GM23338 (cell line): ENCODE measurements at places on chromosomes 1 and 21. TPM values are rescaled to one million over a fixed set of nuclear protein-coding genes. Genes with fewer than 3 reads are reported as not detected.

DNA sequence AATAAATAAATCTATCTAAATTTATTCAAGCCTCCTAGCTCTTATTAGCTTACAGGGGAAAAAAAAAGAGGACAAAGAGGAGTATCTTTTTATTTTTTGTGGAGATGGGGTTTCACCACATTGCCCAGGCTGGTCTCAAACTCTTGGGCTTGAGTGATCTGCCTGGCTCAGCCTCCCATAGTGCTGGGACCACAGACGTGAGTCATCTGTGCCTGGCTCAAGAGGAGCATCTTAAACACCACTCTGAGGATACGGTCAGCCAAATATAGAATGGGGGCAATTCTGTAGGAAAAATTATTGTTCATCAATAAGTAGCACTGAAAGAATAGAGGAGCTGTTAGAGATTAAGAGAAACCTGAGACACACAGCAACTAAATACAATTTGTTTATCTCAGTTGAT is 24.1 kb downstream of the SLC45A3 start:
- no peak overlapping the region for H3K27ac ChIP-seq
- DNase-seq, result no peak
- H3K36me3 ChIP-seq, result no peaks in the 10 kb centered on the region

- H3K27me3 ChIP-seq, result no peaks in the 10 kb centered on the region
- no peak overlapping the region for H3K27ac ChIP-seq
Observed at GRCh38 chr1:59116920-59117542, 179.9 kb upstream of the FGGY start.

- no peaks in the 10 kb centered on the region for H3K4me1 ChIP-seq
- peaks cover 21% of the 10 kb centered on the region; the same call in 1 of the 2 replicates for H3K36me3 ChIP-seq
- H3K4me3 ChIP-seq, result no peak overlapping the region
- no peak for DNase-seq
- H3K27me3 ChIP-seq, result no peaks in the 10 kb centered on the region
Observed at GRCh38 chr1:212045981-212046380, 10.4 kb downstream of the DTL start.

DNA sequence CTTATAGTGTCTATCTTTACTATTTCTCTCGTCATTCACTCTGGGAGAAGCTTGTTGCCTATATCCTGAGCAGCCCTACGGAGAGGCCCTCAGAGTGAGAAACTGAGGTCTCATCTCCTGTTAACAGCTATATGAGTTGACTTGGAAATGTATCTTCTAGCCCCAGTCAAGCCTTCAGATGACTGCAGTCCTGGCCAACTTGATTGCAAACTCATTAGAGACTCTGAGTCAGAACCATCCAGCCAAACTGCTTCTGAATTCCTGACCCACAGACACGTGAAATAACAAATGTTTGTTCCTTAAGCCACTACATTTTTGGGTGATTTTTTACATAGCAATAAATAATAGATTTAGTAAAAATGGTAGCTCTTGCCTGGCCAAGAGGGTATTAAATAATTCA is 3.9 kb upstream of the ZBED6 start:
- H3K27ac ChIP-seq, result no peak overlapping the region
- no peaks in the 10 kb centered on the region for H3K27me3 ChIP-seq
- DNase-seq, result no peak
- H3K36me3 ChIP-seq, result no peaks in the 10 kb centered on the region
- peaks cover 17% of the 10 kb centered on the region for H3K4me1 ChIP-seq

- H3K4me3 ChIP-seq, result no peak overlapping the region
- H3K27me3 ChIP-seq, result no peaks in the 10 kb centered on the region
- no peak overlapping the region for H3K27ac ChIP-seq
- H3K4me1 ChIP-seq, result no peaks in the 10 kb centered on the region
Observed at GRCh38 chr1:211816586-211816985, 14.0 kb downstream of the LPGAT1 start.

DNA sequence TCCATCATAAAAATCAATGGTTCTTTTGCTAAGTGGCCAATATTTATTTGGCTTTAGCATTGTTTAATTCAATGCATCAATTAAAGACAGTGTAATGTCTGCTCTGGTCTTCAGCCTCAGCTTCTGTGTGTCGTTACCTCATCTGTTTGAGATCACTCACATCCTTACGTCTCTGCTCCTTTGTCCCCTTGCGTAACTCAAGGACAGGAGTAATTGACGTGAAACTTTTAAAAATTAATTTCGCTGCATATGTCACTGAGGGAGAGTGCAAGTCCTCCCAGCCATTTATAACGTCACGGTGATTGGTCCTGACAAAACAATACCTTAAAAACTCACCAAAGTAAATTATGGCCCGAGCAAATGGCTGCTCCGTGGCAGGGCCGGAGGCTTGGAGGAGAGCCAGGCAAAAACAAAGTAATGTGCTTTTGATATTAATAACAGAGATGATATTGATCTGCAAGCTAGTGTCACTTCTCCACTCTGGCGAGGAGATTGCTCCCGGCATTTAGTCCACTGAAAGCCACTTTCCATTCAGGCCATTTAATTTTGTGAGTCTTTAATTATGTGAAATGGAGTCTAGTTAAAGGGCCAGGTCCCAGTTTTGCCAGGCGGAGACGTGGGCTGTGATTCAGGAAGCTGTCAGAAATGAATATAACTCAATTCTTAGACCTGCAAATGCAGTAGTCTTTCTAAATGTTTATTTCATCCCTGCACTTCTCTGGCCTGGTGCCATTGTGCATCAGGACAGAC is 150.9 kb upstream of the POU3F1 start:
- no peaks in the 10 kb centered on the region for H3K4me1 ChIP-seq
- DNase-seq, result no peak
- no peak overlapping the region for H3K4me3 ChIP-seq
- no peak overlapping the region for H3K27ac ChIP-seq

DNA sequence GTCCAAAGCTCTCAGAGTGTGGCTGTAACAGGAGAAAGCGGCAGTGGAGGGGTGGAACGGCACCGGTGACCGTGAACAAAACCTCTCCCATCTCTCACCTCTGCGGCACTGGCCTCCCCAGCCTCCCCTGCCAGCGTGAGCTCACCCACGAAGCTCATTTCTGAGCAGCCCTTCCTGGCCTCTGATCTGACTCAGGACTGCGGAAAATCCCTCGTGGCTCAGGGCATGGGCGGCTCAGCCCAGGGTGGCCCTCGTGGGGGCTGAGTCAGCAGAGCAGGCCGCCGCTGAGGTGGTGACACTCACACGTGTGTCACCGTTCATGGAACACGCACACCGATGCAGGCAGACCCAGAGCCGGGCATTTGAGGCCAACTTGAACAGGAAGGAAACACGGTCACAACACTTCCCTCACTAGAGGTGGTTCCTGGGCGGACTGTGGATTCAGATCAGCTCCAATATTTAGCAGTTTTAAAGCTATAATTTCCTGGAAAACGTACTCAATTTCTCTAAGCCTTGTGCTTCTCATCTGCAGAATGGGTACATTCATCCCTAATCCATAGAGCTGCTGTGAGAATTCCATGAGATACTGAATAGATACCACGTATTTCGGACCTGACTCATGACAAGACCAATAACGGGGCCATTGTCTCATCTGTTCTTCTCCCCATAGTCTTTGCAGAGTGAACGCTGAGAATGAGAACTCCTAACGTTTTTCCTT is 115.0 kb upstream of the TMPRSS2 start:
- no peaks in the 10 kb centered on the region for H3K27me3 ChIP-seq
- no peak for DNase-seq
- H3K27ac ChIP-seq, result no peak overlapping the region
- no peaks in the 10 kb centered on the region for H3K4me1 ChIP-seq
- no peak overlapping the region for H3K4me3 ChIP-seq
- no peaks in the 10 kb centered on the region for H3K36me3 ChIP-seq

GRCh38 chr1:92186081-92186480 is 31.6 kb upstream of the C1orf146 start:
- DNase-seq, result no peak
- no peak overlapping the region for H3K27ac ChIP-seq
- peaks cover 11% of the 10 kb centered on the region; the same call in 1 of the 2 replicates for H3K4me1 ChIP-seq
- H3K27me3 ChIP-seq, result no peaks in the 10 kb centered on the region
- H3K4me3 ChIP-seq, result no peak overlapping the region
- no peaks in the 10 kb centered on the region for H3K36me3 ChIP-seq

GRCh38 chr21:35026617-35027562 is 22.2 kb downstream of the RUNX1 start:
- H3K36me3 ChIP-seq, result no peaks in the 10 kb centered on the region
- DNase-seq, result peak; percentile 83
- H3K4me3 ChIP-seq, result peak overlapping the region; percentile 54
- H3K27me3 ChIP-seq, result peaks cover 12% of the 10 kb centered on the region
- H3K4me1 ChIP-seq, result peaks cover 25% of the 10 kb centered on the region

GRCh38 chr1:51833700-51834099 is 44.8 kb downstream of the NRDC start:
- H3K4me3 ChIP-seq, result no peak overlapping the region
- DNase-seq, result no peak
- H3K4me1 ChIP-seq, result no peaks in the 10 kb centered on the region
- no peak overlapping the region for H3K27ac ChIP-seq
- H3K36me3 ChIP-seq, result peaks cover 24% of the 10 kb centered on the region; the same call in 1 of the 2 replicates

- no peaks in the 10 kb centered on the region for H3K36me3 ChIP-seq
- H3K4me1 ChIP-seq, result no peaks in the 10 kb centered on the region
- no peak overlapping the region for H3K27ac ChIP-seq
- H3K4me3 ChIP-seq, result no peak overlapping the region
- peak; percentile 90 for DNase-seq
- H3K27me3 ChIP-seq, result peaks cover 39% of the 10 kb centered on the region
Observed at GRCh38 chr1:100543640-100544039, 5.7 kb downstream of the GPR88 start.

DNA sequence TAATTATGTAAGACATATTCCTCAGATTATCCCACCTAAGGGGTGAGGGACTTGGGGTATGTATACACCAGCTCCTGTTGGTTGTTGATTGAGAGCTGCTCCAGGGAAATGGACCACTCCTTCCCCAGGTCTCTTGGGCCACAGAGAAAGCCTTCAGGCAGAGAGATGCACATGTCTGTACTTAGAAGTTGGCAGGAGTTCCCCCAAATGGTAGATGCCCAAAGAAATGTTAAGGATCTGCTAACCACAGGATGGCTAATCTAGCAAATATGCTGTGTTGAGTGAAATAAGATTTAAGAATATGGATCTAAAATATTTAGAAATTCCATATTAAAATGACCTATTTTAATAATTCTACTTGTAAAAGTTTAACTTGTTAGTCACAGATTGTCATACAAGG is 100.8 kb upstream of the DNAH14 start:
- no peak overlapping the region for H3K27ac ChIP-seq
- no peak overlapping the region for H3K4me3 ChIP-seq
- H3K36me3 ChIP-seq, result peaks cover 4% of the 10 kb centered on the region
- no peaks in the 10 kb centered on the region for H3K27me3 ChIP-seq
- DNase-seq, result no peak
- no peaks in the 10 kb centered on the region for H3K4me1 ChIP-seq

DNA sequence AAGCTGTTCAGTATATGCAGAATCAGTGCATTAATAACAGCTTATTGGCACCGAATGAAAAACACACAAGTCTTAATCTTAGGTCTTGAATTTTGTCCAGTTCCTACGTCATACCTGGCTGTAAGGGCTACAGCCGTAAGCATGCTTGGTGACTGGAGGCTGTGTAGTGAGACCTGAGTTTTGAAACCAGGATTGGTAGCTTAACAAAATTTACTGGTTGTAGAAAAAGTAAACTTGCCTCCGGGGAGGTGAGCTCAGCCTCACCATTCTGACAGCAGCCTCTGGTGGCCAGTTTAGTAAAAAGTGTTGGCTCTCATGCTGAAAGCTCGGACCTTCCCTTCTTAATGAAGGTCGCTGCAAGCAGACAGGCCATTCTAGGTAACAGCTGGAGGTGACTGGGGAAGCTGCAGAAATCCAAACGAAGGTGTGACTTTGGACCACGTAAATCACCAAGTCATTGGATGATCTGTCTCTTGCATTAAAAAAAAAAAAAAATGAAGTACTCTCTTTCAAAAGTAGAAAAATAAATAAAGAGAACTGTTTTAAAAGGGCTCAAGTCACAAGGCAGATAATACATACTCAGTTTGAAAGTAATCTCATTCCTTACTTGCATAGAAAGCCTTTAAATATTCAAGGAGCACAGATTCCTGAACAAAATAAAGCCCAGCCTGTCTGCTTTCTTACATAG is 48.9 kb downstream of the HLCS start:
- no peaks in the 10 kb centered on the region for H3K36me3 ChIP-seq
- peaks cover 31% of the 10 kb centered on the region for H3K4me1 ChIP-seq
- no peak overlapping the region for H3K27ac ChIP-seq

DNA sequence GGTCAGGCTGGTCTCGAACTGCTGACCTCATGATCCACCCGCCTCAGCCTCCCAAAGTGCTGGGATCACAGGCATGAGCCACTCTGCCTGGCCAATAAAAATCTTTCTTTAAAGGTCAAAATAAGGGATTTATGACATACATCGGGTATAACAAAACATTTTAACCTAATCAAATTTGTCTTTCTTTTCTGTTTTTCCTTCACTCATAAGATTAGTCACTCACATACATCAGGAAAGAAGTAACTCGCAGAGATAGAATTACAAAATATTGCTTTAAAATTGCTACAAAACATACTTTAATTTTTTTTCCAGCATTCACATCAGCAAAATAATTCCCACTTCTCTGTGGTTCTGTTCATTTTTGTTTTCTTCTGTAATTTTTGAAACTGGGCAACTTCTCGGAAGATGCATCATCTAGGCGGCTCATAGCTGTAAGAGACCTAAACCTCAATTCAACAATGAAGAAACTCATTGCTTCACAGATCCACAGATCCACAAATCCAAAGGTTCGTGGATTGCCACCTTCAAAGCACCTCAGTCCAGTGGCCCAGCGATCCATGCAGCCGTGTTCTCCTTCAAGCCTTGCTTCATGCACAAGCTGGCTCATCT is 39.7 kb downstream of the NEK2 start:
- H3K4me1 ChIP-seq, result no peaks in the 10 kb centered on the region
- H3K27ac ChIP-seq, result no peak overlapping the region
- DNase-seq, result no peak
- no peaks in the 10 kb centered on the region for H3K27me3 ChIP-seq
- H3K4me3 ChIP-seq, result no peak overlapping the region
- H3K36me3 ChIP-seq, result no peaks in the 10 kb centered on the region

DNA sequence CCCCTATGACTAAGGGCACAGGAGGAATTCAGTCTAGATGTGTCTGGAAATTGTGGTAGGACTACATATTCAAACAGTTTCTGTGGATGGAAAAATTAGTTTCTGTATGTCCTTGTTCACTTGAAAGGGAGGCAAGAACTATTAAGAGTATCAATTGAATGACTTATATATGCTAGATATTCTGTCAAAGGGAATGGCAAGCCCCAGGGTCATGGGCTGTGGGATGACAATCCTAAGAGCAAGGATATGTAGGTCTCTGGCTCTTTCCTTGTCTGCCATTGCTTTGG is 383.5 kb upstream of the B3GALT2 start:
- H3K4me1 ChIP-seq, result no peaks in the 10 kb centered on the region
- H3K27me3 ChIP-seq, result no peaks in the 10 kb centered on the region
- no peak overlapping the region for H3K27ac ChIP-seq
- DNase-seq, result no peak

OR2AK2 gene
- total RNA-seq, result 0.35 TPM in 1 of 2 replicates, not detected in the other

SERPINC1 gene
- not detected in 2 replicates for total RNA-seq

RGS7 gene
- total RNA-seq, result 0.43 and 2.2 TPM in 2 replicates

ADORA3 gene
- total RNA-seq, result not detected in 2 replicates

C1orf226 gene
- 7.9 and 12.5 TPM in 2 replicates for total RNA-seq

GNL2 gene
- 66.1 and 78.4 TPM in 2 replicates for total RNA-seq

SPRR2F gene
- not detected in 2 replicates for total RNA-seq

KPRP gene
- total RNA-seq, result not detected in 2 replicates

RCSD1 gene
- total RNA-seq, result 0.73 TPM in 1 of 2 replicates, not detected in the other

HOOK1 gene
- total RNA-seq, result 27.6 and 28.6 TPM in 2 replicates

TRIM45 gene
- total RNA-seq, result 11.6 and 15.0 TPM in 2 replicates

MPZ gene
- 1.6 and 1.9 TPM in 2 replicates for total RNA-seq
